Stimulated activated CD4-positive, alpha-beta T cell treated with anti-CD3 and anti-CD28 coated beads, TNF-alpha, amount 100 ng/mL, for 1 hour (primary cell): ENCODE measurements at places on chromosomes 11 and 22.

DNA sequence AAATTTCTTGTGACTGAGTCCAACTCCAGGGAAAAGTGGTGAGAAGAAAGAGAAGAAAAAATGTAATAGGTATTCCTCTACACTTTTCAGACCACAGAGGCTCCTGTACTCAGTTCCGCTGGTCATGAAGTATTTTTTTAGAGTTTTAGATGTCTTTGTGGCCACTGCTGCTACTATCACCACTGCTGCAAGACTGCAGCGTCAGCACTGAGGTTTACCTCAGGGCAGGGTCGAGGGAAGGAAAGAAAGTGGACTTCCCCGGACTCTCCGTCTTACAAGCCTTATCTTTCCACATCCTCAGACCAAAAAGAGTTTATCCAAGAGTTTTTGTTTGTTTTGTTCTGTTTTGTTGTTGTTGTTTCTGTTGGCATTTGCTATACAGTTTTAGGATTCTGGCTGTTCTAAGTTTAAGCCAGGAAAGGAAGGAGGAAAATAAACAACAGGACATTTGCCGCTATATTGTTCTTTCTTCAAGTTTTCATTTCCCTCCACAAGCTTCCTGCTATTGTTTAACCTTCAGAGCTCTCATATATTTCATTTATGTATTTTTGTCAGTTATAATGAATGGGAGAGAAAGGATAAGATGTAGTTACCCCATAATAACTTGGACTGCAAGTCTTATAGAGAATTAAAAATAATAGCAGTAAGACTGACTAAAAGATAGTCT lies 919.3 kb downstream of the NTM start:
- DNase-seq: no peak

- DNase-seq: no peak
These were observed 12.5 kb downstream of the CCDC34 start for GRCh38 chr11:27350511-27350910.

DNA sequence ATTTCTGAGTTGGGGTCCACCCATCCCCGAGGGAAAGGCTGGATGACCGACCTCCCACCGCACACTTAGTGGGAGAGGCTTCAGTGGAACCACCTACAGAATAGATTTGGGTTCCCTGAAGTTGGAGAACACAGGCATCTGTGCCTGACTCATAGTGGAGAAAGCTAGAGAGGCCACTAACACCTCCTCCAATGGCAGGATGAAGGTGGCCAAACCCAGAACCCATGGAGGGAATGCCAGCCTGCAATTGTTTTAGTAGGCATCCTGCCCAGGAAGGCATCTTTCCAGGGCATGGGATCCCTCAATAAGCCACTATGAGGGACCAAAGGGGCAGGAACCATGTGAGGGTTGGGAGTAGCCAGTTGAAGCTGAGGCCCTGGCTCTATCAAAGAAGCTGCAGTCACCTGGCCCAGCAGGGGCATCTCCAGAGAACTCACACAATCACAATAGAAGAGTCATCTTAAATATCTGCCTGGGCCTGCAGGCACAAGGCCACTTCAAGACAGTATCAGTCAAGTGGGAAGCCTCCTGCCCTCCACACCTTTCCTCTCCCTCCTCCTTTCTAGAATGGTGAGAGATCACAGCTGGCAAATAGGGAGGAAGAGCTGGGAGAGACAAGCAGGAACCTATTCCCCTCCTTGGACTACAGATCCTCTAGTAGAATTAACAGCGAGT lies 124.1 kb upstream of the CSNK2A3 start:
- DNase-seq: no peak

DNA sequence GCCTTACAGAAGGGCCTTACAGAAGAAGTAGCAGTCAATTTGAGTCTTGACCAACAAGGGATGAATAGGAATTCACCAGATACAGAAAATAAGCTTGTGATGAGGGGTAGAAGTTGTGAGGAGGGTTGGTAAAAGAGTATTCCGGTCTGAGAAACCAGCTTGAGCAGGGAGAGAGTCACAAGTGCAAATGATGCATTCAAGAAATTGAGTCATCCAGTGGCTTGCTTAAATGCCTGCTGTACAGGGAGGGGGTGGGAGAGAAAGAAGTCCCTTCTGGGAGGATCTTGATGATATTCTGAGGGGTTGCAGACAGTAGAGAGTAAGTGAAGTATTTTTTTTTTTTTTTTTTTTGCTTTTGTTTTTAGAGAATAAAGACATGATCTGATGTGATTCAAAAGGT lies 9.2 kb downstream of the CCKBR start:
- no peak for DNase-seq

- DNase-seq: no peak
These were observed 1044.7 kb downstream of the BRD1 start for GRCh38 chr22:48782811-48783511.

DNA sequence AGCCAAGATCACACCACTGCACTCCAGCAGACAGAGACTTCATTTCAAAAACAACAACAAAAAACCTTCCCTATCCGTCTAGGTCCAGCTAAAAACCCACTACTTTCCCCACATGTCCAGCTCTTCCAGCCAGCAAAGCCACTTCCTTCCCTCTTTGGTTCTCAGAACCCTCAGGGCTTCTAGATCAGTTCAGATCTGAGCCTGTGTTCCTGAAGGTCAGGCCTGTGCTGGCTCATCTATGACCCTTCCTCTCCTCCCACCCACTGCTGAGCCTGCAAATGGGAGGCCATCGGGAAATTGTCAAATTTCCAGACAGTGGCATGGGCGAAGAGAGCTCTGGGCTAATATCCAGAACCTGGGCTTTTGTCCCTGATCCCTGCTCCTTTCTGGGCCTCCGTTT lies 37.8 kb downstream of the SLCO2B1 start:
- no peak for DNase-seq

DNA sequence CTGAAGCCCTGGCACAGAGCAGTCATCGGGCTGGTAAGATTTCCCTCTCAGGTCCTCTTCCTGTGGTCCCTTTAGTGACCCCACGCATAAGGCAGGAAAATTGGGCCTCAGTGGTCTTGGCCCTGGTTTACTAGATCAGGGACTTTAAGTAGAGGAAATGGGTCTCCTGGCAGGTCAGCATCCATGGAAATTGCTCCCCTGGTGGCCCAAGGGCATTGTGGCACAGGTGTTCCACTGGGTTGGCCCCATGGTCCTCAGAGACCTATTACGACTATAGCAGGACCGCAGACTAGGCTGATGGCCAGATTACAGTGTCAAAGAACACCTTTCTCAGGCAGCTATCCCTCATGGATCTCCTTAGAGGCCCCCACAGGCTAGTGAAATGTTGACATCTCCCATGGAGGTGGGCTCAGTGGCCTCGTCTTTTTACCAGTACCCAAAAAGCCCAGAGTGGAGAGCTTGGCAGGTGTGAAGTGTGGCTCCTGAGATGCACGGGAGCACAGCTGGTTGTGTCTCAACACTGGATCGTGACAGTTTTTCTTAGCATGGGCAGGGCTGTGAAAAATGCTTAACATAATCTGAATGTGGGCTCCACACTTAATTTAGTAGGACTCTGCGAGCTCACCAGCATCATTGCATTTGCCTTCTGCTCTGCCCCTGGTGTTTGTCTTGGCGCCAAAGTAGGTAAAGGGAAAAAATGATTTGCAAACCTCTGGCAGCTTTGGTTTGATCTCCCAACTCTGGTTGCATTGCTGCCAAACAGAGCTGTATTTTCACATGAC lies 74.2 kb downstream of the ZBTB16 start:
- no peak for DNase-seq

GRCh38 chr22:25880524-25880923 lies 138.5 kb downstream of the MYO18B start:
- DNase-seq: no peak

DNA sequence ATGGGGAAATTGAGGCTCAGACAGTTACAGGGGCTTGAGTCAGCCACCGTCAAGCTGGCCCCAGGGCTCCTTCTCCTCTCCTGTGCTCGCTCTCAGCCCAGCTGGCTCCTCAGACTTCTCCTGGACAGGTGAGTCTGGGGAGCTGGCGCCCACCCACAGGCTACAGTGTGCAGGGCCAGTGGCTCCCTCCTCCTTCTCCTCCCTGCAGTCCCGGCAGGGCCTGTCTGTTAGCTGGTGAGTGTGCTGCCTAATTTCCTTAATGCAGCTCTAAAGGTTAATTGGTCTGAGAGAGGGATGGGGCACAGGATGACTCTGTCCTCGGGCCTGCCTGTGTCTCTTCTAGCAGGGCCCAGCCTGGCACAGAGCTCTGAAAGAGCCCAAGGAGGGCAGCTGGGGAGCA lies 31.7 kb downstream of the LMO1 start:
- no peak for DNase-seq

GRCh38 chr11:69446108-69446507 lies 35.4 kb upstream of the LINC01488 start:
- DNase-seq: no peak

- no peak for DNase-seq
These were observed at the start of gene PVALB for GRCh38 chr22:36816636-36817524. TSS of gene PVALB (minus strand) at chr22:36817035. CDS start at chr22:36817005, 30 bp downstream.

- DNase-seq: peak; percentile 40
These were observed 2.9 kb downstream of the KLHL35 start for GRCh38 chr11:75429902-75430713.

DNA sequence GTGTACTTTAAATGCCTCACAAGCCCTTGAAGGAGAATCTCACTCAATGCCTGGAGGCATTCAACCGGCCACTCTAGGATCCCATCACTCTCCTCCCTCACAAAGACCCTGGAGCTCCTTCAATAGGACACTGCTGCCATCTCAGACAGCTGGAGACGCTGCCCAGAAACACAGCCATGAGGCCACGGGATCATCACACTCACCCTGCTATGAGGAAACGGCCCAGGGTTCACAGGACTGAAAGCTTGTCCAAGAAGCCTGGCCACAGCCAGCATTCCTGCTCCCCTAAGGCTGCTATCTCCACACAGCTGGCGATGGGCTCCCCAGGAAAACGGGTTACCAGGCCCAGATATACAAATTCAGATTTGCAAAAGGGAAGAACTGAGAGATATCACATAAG lies 13.2 kb downstream of the CARS1 start:
- DNase-seq: no peak

DNA sequence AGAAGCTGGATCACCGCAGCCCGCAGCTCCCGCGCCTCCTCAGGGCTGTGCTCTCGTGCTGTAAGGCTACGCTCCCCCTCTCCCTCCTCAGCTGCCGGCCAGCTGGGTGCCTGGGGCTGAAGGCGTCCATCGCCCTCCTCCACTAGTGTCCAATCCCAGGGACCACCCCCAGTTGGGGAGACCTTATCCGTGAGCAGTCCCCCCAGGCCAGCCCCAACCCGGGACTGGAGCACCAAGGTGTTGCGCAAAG lies 1.2 kb downstream of the AP5B1 start:
- no peak for DNase-seq

DNA sequence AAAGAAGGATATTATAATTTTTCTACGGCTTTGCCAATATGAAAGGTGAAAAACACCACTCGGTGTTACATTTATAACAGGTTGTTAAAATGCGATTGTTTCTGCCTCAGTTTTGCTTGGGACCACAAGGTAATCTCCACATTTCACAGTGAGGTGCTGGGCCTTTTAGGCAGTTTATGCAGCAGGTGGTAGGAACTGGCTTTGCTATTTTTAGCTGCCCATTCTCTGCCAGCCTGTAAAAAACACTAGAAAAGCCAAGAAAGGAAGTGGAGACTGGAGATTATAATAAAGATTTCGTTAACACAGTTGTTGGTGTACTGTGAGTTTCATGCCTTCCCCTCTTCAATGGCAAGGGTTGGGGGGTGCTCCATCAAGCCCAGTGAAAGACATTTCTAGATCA lies 8.0 kb upstream of the MRPL16 start:
- DNase-seq: no peak

- DNase-seq: peak; percentile 47
These were observed at the start of gene MAPK8IP1 for GRCh38 chr11:45885274-45885920. TSS of gene MAPK8IP1 (plus strand) at chr11:45885651. CDS start at chr11:45885821, 170 bp downstream.

- DNase-seq: no peak
These were observed 153.4 kb upstream of the CADM1 start for GRCh38 chr11:115657586-115657985.

- DNase-seq: no peak
These were observed 2.6 kb downstream of the SPATA19 start for GRCh38 chr11:133842730-133843129.

DNA sequence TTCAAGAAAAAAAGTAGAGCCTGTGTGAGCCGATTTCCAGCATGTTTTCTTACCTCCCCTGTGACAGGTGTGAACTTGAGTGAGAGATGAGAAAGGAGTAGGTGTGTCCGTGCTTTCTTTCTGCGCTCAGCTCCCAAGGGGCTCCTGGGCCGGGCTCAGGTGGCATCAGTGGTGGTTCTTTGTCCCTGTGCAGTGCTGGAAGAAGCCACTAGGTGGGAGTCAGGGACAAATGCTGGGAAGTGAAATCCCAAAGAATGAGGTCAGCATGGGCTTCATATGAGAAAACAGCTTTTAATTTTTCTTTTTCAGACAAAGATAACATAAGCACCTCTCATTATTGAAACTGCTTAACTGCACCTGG lies 57.8 kb downstream of the PPFIBP2 start:
- no peak for DNase-seq

GRCh38 chr11:12403997-12404350 lies 26.6 kb downstream of the PARVA start:
- DNase-seq: no peak

- no peak for DNase-seq
These were observed 58.4 kb downstream of the DGCR2 start for GRCh38 chr22:19063581-19064353.

DNA sequence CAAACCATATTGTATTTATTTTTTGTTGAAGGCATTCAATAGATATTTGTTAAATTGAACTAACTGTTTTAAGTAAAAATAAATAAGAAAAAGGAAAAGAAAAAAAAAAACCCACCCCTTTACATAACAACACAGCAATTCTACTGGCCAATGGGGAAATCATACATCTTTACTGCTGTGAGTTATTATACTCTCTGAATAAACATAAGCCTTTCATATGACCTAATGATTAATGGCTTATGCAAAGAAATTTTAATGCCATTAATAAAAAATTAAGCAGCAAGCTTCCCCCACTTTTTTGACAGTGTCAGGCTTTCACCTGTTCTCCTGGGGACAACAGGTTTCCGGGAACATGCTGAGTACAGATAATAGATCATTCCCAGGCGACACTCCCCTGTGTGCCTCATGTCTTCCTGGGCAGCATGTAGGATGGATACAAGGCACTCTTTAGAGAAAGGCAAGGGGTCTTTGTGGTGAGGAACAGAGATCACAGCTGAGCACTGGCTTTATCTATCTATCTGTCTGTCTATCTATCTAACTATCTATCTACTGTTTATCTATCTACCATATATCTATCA lies 676.0 kb downstream of the NTM start:
- DNase-seq: no peak

GRCh38 chr11:32561835-32562234 lies 21.8 kb upstream of the EIF3M start:
- DNase-seq: no peak

DNA sequence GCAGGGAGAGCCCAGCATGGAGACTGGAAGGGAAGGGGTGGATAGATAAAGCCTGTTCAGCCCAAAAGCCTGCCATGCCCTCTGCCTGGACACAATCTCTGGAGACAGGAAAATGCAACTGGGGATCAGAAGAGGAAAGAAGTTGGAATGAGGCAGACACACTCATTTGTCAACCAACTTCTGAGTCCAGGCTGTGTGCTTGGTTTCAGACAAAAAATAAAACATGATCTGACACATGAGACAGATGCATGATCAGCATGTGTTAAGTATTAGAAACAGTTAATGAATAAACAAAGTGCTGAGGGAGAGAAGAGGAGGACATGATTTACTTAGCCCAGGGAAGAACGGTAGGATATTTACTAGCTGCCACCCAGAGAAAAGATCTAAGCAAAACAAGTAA lies 839 bp downstream of the LRRN4CL start:
- DNase-seq: no peak
